Lower leg skin (tissue), 4 donors: ENCODE measurements at places on chromosomes 7 and 10.
A peak's percentile ranks its signal among the peaks of the same experiment; 100 is the strongest.

GRCh38 chr10:75528392-75528791 lies 97.0 kb downstream of the LRMDA start:
- DNase-seq = no peak

DNA sequence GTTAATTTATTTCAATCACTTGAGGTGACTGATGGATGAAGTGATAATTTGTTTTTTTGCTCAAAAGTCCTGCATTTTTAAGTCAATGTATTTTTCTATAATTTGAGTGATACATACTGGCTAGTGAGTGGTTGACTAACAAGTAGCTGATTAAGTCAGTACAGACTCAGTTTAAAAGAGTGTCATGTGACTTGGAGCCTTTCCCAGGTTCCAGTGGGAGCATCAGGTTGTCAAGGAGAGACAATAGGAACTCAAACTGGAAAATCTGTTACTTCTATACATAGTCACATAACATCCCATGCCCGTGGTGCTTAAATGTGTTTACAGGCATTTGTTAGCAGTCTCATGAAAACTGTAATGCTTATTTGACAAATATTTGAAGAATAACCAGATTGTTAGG lies 154.7 kb downstream of the ANK3 start:
- DNase-seq = no peak

GRCh38 chr7:75658369-75658768 lies 80.4 kb downstream of the HIP1 start:
- DNase-seq = no peak

DNA sequence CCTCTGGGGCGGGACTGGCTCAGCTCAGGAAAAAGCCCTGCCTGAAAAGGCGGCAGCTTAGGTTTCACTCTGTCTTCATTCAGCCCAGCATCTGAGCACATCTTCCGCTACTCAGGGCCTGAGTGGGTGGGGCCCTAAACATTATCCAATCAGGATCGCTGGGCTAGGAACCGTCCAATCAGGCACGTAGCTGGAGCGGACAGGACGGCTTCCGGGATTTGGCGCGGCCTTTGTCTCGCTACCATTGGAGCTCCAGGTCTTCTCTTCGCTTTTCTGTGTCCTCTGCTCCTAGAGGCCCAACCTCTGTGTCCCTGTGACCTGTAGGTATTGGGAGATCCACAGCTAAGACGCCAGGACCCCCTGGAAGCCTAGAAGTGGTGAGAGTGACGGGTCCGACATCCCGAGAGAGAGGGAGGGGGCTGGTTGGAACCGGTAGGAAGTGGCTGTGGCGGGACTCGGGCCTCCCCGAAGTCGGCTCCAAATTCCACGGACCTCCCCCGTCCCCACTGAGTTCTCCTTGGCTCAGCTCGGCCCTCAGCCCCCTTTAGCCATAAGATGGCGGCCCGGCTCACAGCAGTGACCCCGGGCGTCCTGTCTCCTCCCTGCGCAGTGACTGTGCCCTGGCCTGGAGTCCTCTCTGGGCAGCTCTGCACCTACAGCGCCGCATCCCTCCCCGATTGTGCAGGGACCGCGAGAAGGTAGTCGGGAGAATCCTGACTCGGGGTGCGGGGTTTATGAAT lies 99.1 kb downstream of the ZNF680 start:
- peak; percentile 55 for DNase-seq

GRCh38 chr10:117537904-117538524 lies 4.5 kb upstream of the EMX2 start:
- peak; percentile 20 for DNase-seq

DNA sequence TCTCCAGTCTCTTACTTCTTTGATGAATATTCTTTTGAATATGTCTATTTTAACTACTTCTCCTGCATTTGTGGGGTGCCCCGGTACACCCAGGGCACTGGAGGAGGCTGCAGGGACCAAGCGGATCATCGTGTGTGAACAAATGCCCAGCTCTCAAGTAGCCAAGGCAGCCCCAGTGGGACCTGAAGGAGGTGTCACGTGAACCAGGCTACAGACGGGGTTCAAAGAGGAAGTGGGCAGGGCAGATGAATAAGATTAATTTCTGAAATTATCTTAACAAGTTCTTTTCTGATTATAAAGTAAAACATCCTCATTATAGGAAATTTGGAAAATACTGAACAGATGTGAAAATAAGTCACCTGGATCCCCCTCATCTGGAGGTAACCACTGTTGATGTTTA lies 78.4 kb upstream of the DUSP5 start:
- DNase-seq = no peak

DNA sequence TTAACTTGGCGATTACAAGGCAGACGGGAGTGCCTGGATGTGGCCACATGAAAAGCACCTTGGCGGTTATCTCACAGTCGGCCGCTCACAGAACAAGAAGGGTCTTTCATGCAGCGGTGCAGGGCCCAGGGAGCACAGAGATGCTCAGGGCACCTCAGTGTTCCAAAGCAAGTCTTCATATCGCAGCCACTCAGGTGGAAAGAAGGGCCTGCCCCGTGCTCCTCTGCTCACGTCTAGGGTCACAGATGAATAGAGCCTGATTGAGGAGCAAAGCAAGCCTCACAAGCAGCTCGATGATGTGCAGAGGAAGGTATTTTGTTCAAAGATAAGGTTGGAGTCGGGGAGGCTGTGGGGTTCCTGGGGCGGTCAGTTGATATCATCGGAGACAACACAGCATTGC lies 297.8 kb downstream of the WDR11 start:
- no peak for DNase-seq

DNA sequence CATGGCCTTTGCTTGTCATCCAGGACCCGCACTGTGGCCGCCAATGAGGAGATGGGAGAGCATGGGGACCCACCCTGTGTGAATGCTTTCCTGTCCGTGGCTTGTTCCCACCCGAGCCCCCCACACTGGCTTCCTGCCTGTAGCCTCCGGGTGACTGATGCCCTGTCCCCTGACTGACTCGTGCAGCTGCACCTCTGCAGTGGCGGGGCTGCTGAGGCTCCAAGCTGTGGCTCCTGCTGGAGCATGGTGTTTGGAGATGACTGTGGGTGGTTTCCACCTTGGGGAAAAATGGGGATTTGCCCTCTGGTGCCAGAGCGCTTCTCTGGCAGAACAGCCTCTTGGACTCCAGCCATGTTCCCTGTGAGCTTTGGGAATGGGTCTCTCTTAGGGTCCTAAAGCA lies 2.1 kb downstream of the CAMK1D start:
- DNase-seq = peak; percentile 89

- DNase-seq = no peak
Measured at GRCh38 chr7:156665101-156665500, 24.5 kb downstream of the RNF32 start.

GRCh38 chr10:29158066-29158465 lies 130.8 kb upstream of the LYZL1 start:
- no peak for DNase-seq

GRCh38 chr7:133853706-133854276 lies 273.3 kb upstream of the LRGUK start:
- no peak for DNase-seq

DNA sequence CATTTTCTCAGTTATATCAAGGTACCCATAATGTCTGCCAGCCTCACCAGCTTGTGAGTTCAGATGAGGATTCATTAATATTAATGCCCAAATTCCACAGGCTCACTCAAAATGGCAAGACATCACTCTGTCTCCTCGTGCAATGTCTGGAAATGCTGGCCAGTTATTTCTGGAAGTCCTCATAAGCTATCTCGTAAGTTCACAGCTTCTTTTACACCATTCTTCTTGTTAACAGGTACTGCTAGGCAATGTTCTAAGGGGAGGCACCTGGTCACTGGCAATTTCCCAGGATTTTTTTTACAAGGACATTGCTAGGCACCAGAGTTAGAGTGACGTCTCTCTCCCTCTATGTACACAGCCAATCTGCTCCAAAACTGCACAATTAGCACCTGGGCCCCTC lies 80.2 kb upstream of the SEMA3C start:
- DNase-seq = no peak

DNA sequence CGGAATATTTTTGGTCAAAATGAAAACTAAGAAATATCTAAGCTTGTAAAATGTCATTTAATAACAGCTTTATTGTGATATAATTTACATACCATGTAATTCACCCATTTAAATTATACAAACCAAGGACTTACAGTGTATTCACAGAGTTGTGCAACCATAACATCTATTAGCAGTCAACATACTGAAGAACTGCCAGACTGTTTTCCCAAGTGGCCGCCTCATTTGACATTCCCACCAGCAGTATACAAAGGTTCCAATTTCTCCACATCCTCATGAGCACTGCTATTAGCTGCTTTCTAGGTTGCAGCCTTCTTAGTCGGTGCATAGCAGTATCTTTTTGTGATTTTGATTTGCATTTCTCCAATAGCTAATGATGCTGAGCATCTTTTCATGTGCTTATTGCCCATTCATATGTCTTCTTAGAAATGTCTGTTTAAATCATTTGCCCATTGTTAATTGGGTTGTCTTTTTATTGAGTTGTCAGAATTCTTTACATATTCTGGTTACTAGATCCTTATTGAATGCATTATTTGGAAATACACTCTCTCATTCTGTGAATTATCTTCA lies 153.0 kb upstream of the FGFR2 start:
- DNase-seq = no peak

- DNase-seq = no peak
Measured at GRCh38 chr7:108805808-108806397, 236.2 kb downstream of the DNAJB9 start.

GRCh38 chr7:78413568-78413967 lies 615.0 kb downstream of the PHTF2 start:
- DNase-seq = no peak

DNA sequence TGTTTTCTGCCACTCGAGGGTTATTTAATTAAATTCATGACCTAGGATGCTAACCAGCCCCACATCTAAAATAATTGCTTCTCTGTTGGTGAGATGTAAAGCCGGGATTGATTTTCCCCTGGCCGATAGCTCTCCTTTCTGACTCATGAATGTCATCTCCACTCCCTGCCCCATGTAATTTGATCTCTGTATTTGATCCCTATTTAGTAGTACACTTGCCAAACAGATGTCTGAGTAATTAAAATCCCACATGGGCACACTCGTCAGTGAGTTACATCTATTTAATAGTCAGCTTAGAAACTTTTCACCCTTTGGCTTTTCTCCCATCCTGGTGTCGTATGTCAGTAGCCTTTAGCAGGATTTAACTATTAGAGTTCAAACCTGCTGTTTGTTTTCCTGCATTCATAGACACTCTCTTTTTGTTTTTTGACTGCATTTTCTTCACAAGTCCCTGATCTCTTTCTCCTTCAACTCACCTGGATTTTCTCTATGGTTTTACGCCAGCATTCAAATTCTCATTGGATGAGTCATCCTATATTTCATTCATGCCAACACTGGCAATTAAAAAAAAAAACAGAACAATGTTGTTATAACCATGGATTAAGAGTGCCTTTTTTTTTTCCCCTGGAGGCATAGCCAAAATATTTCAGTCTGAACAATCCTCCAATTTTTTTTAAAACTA lies 82.7 kb downstream of the SPAG6 start:
- DNase-seq = no peak

- DNase-seq = no peak
Measured at GRCh38 chr10:116712989-116713543, 29.3 kb downstream of the HSPA12A start.

DNA sequence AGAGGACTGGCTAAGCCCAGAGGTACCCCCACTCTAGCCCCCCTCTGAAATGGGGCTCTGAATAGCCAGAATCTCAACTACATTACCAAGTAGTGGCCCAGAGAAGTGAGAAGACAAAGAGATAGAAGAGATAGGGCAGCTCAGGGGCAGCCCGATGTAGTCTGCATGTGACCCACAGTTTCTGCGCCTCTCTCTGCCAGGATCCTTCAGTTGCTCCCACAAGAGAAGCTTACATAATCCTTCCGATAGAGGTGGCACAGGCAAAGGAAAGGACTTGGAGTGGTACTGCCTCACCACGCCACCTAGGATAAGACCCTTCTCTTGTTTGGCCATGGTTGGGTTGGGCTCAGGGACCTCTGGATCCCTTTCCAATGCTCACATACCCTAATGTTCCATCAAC lies 5.4 kb upstream of the PDE1C start:
- no peak for DNase-seq

- peak; percentile 63 for DNase-seq
Measured at GRCh38 chr7:44379366-44380188, 54.2 kb upstream of the CAMK2B start.

DNA sequence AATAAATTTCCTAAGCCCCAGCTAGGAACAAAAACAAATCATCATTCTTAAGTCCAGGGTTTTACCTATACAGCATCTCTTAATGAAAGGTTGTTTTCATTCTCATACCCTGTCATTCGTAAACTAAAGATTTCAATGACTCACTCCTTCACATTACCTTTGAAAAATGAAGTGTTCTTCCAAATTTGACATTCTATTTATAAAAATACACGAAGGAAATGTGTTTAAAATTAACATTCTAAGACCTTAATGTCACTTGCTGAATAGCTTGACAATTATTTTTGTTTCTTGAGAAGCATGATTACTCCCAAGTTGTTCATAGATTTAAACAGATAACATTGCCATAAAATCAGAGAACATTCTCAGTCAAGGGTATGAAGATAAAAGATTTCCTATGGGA lies 1188.3 kb upstream of the SORCS1 start:
- DNase-seq = no peak

DNA sequence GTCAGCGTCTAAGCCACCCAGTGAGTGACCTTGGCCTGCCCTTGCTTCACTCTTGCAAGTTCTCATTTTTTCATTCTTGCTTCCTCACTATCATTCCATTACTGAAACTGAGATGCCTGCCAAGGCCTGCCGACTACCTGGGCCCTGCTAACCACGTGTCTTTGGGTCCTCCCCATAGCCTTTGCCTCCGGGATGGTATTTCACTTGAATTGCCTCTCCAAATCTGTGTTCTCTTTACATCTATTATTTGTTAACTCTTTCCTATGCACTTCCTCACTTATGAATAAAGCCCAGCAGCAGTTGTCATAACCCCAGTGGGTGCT lies 234.6 kb downstream of the SNX10 start:
- DNase-seq = no peak

DNA sequence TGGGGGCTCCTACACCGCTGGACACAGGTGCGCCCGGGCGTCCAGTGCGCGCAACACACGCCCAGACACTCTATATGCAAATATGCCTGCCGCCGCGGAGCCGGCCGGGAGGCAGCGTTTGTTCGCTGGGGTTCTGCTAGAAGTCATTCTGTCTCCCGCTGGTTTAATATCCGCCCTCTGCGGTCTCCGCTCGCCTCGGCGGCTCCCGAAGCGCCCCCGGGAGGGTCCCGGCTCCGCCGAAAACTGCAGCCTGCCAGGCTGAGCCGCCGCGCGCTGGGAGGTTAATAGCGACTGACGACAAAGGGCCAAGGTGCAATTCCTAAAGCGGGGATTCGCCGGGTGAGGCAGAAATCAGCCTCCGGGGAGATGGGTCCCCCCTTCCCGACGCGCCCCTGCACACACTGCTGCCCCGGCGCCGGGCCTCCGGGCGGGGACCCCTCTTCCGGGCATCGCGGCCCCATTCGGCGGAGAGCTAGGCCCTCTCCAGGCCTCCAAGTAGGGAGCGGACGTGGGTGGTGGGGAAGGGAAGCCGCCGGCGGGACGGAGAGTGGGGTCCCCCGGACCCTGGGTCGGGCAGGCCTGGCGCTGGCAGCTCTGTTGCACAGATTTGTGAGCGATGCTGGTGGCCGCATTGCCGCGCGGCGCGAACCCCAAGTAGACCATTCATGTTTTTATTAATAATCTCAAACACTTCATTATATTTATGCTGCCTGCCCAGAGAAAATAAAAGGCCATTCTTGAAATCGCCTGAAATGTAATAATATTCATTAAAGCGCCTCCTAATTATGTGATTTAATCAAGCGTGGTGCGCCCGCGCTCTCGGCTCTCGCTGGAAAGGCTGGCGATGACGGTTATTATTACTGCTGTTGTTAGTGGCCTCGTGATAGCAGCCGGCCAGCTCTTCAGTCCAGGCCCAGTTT lies 9.1 kb downstream of the EN2 start:
- no peak for DNase-seq

GRCh38 chr7:45978010-45978681 lies 57.1 kb upstream of the IGFBP3 start:
- no peak for DNase-seq
